ENCODE measurements at places on chromosomes 4 and X.

- DNase-seq, result no peak
Observed at GRCh38 chr4:907691-908425, 24.3 kb downstream of the GAK start.

- DNase-seq, result no peak
Observed at GRCh38 chr4:726235-726787, 20.7 kb downstream of the PCGF3 start.

GRCh38 chr4:173317004-173317403 lies 17.2 kb downstream of the HMGB2 start:
- DNase-seq, result no peak

- no peak for DNase-seq
Observed at GRCh38 chr4:110085131-110085530, 113.3 kb downstream of the ELOVL6 start.

DNA sequence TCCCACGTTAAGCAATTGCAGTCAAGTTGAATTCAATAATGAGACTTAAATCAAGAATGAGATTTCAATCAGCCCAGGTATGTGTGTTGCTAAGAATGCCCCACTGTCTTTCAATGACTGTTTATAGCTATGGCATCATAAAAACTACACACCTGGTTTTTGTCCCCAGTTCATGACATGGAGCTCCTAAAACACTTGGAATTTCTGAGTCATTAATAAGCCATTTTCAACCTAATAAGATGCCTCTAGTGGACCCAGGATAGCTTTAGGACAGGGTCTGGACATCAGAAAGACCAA lies 72.7 kb upstream of the STS start:
- DNase-seq, result no peak

DNA sequence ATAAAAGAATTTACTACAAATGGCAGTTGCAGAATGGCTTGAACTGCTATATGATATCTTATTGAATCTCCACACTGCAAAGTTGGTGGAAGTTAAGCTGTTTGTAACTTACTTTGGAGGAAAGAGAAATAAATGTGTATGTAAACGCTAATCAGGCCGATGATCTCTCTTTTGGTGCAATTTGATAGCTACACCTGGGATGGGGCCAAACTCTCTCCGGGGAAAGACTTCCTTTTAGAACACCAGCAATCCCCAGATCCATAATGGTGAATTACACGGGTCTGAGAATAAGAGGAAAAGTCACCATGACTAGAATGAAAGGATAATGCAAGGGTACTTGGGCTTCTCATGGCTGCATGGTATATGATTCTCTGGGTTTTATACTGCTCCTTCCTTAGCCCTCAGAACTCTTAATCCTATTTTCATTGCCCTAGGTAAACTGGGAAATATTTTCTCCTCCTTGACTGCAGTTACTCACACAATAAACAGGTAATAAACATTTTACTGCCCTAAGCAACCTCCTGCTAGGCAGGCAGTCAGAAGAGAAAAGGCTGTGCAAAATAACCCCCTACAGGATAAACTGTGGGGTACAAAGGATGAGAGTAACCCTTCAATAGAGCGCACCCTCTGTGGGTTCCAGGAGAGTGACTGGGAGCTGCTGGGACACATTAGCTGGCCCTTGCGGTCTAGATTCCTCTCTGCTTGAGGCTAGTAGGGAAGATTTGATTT lies 109.3 kb downstream of the MGST2 start:
- no peak for DNase-seq

DNA sequence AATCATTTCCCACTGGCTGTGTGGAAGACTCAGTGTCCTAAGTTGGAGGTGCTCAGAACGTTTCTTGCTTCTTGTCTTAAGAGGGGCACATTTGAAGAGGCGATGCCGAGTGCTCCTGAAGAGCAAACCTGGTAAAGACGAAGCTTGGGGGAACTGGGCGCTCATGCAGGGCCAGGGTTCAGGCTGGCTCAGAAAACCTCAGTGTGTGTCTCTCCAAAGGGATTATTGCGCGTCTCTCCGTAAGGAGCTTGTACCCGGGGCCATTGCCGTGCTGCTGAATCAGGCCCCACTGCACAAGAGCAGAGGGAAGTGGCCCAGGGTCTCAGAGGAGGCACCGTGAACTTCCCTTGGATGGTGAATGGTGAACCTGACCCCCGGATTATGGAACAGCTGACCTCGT lies 44.4 kb downstream of the PSAPL1 start:
- no peak for DNase-seq

DNA sequence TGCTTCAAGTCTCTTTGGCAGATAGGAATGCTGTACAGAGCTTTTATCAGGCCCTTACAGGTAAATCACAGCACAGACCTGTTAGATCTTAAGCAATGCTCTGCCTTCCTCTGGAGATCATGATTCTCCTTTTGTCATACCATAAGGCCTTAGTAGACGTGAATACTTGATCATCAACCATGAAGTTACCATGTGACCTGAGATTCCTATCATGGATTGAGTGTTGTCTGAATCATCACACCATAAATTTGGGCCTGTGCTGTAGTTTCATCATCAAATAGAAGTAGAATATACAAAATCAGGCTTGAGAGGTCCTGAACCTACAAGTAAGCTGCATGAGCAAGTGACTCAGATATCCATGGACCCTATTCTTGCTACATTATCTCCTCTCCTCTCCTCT lies 466.8 kb upstream of the INTU start:
- DNase-seq, result no peak

DNA sequence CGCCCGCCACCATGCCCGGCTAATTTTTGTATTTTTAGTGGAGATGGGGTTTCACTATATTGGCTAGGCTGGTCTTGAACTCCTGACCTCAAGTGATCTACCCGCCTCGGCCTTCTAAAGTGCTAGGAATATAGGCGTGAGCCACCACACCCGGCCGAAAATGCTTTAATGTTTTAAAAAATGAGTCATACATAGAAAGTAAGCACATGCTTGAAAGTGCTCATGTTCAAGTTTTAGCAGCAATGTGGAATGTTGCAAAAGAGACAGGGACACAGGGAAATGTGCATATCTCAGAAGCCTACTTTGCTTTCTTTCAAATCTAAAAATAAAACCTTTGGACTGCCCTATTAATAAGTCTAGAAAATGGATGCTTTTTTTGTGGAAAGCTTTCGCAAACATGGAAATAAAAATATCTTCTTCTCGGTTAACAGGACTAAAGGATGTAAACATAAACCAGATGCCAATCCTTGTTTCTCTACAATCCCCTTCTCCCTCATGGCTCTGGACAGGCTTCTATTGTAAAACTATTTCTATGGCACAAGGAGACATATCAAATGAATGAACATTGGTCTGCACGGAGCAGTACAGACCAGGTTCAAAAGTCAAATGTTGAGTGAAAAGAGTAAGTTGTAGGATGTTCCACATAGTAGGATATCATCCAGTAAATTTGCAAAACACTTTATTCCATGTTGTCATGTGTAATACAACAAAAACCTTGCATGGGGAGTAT lies 15.0 kb downstream of the MECP2 start:
- no peak for DNase-seq

GRCh38 chr4:2441393-2442174 lies 22.8 kb downstream of the CFAP99 start:
- DNase-seq, result no peak

DNA sequence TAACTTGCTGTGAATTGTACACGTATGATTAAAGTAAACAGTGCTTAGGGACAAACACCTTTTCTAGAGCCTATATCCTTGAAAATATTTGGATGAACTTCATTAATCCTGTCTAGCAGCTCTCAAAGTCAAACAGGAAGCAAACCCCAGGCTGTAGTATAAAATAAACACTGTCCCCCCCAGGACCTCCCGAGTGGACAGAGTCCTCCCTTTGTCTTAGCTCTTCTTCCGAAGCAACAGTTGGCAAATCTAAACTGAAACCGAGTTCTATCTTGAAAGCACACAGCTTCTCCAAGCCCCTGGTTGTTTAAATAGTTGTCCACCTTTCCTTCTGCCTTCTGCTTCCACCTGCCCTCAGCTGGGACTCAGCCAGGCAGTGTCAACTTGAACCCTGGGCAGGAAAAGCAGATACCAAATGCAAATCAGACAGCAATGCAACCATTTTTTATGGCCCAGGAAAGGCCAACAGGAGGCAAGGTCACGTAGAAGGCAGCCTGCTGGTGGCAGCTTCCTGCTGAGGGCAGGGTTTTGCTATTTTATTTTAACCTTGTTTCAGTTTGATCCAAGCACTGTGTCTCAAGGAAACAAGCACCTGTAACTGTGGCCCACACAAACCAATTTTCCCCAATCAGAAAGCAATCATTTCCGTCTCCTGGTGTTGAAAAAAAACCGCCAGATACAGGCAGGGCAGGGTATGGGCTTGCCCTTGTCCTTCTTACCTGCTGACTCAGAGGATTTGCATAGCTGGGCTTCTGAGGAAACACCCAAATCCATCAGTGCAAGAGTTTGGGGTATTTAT lies 110.3 kb upstream of the KIT start:
- DNase-seq, result no peak

DNA sequence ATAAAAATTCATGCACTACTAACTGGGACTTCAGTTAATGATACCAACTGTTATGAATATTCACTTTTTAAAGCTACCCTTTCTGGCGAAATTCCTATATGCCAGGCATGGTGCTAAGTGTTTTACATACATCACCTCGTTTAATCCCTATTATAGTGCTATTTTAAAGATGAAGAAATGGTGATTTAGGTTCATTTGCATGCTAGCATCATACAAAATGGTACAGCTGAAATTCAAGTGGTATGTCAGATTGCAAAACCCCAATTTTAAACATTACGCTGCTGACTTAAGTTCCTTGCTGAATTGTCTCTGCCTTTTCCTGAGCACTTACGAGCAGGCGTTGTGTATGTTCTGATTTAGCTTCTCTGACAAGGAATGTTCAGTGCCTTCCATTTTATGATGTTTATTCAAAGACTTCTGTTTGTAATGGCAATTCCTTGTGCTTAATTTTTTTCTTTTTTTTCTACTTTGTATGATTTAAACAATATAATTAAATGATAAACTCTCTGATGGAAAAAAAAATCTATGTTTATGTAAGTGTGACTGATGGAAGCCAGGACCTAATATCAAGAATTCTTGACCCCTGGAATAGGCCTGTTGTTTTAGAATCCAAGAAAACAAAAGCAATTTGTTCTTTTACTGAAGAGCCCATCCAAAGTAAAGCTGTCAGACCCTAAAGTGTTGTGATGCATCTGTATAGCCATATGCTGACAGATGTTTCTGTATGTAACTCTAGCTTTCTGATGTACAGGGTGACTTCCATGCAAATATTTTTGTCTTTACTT lies 148.1 kb downstream of the PCDH7 start:
- DNase-seq, result no peak

DNA sequence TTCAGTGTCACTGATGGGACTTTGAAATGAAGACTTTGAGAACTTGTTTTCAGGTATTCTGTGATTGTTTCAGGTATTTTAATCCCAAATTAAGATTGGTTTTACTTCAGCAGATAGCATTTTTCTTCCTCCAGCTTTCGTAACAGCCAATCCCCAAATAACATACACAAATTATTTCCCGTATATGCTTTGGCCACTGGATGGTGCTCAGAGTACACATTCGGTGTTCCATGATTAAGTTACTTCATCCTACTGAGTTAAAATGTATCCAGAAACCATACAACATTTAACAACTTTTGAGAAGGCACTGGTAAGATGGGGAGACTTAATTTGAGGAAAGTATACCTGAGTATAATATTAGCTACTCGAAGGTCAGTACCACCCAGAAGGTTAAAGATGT lies 233.4 kb upstream of the FAM47A start:
- DNase-seq, result no peak

DNA sequence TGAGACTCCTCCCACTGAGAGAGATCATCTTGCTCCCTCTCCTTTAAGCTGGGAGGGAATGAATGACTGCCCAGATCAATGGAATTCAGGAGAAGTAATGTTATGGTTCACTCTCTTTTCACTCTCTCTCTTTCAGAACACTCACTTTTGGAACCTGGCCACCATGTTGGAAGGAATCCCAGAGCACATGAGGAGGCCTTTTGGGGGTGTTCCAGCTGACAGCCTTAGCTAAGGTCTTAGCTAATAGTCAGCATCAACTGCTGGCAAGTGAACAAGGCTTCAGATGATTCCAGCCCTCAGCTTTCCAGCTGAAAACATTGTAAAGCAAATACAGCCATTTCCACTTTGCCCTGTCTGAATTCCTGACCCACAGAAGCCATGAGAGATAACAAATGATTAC lies 124.0 kb upstream of the CLNK start:
- DNase-seq, result no peak

- DNase-seq, result no peak
Observed at GRCh38 chr4:185171373-185172071, 28.5 kb downstream of the SLC25A4 start.

DNA sequence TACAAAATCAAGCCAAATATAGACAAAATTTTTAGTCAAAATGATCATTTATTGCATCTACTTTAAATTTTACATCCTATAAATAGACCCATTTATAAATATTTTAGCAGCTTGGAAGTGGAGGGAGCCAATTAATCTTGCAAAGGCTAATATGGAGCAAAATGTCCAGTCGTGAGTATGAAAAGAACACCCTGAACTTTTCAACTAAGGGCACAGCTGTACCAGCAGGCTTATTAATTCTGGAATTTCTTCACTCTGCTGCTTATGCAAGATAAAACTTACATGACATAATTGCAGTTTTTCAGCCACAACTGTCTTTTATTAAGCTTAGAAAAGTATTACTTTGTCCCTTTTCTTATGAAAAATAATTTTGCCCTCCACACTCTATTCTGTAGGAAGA lies 22.9 kb upstream of the USP53 start:
- DNase-seq, result no peak

- DNase-seq, result no peak
Observed at GRCh38 chr4:113179996-113180395, 130.5 kb downstream of the ANK2 start.

DNA sequence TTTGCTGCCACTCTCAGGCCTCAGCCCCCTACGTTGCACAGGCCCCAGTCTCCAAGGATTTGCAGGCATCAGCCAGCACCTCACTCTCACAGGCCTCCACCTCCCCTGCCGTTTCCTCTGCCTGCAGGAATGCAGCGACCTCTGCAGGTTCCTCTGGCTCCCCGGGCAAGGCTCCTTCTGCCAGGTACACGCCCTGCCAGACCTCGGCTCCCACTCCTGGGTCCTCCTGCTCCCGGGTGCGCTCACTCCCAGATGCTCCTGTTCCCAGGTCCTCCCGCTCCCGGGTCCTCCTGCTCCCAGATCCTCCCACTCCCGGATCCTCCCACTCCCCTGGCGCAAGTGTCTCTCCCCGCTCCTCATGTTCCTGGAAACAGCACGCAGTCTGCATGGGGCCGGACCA lies 144.4 kb upstream of the RADX start:
- no peak for DNase-seq

GRCh38 chrX:109830704-109831206 lies 97.7 kb upstream of the ACSL4 start:
- DNase-seq, result no peak

DNA sequence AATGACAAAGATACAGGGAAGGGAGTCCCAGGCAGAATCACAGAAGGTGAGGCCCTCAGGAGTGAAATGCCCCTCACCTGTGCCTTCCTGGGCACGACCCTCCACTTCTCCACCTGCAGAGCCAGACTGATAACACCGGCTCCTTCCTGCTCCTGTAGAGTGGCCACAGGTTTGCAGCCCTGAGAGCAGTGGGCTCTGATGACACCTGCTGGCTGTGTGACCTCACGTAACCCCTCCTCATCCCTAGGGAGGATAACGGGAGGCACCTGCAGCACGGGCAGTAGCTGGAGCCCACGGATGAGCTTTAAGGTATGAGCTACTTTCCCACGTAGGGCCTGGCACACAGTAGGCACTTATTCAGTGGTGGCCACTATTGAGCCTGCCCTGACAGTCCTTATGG lies 25.5 kb upstream of the MAN2B2 start:
- no peak for DNase-seq

Measured in GOT3 (cell line).